ENCODE measurements at places on chromosomes 3 and 15.

- DNase-seq: no peak
These were observed 71.7 kb upstream of the TMEM115 start for GRCh38 chr3:50430950-50431435.

GRCh38 chr3:147613725-147614124, 204.6 kb downstream of the ZIC1 start:
- DNase-seq: no peak

GRCh38 chr3:81974751-81975150, 213.3 kb upstream of the GBE1 start:
- no peak for DNase-seq

- DNase-seq: no peak
These were observed 122.2 kb upstream of the SLC24A5 start for GRCh38 chr15:47998619-47999019.

DNA sequence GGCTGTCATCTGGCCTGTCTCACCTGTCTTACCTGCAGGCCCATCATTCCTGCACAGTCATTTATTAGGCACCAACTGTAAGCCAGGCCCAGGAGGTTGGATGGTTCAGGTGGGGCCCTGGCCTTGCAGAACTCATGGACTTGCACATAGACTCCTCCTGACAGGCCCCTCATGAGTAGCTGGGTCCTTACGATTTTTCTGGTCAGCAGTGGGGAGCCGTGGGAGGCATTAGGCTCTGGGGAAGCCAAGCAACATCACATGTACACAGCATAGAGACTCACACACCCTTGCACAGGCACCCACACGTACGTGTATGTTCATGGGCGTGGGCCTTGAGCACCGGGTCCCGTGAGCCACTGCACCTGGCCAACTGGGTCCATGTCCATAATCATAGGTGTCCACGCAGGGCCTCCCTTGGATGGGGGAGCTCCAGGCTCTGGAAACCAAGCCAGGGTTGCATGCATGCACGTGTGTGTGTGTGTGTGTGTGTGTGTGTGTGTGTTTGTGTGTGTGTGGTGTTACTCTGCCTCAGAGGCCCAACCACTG, 20.3 kb downstream of the CISH start:
- no peak for DNase-seq

- DNase-seq: no peak
These were observed 58.6 kb upstream of the SLITRK3 start for GRCh38 chr3:165254812-165255211.

- DNase-seq: no peak
These were observed 89.0 kb downstream of the AP4E1 start for GRCh38 chr15:50997371-50998051.

DNA sequence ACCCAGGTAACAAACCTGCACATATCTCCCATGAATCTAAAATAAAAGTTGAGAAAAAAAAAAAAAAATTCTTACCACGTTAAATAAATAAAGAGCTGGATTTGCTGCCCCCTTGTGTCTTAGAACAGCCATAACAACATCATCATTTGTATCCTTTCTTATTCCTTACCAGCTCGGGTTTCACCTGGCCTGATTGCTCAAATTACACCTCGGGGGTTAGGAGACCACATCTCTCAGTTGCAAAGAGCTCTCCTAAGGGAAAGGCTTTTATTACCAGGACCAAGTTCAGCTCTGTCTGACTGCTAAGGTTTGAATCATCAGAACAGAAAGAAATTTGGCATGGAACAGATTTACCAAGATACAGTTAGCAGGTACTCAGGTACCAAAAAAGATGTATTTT, 25.8 kb upstream of the RPL39L start:
- DNase-seq: no peak

DNA sequence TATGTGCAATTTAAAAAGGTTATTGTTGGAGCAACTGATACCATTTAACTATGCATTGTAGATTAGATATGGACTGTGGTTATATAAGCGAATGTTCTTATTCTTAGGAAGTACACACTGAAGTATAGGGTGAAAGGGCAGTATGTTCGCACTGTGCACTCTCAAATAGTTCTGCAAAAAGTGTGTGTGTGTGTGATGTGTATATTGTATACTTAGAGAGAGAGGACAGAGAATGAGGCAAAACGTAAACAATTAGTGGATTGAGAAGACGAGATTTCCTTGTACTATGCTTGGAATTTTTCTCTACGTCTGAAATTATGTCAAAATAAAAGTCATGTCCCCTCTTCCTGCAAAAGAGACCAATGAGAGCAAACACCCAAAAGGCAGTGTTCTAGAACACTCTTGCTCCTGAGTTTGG, 30.4 kb downstream of the LSM3 start:
- no peak for DNase-seq

DNA sequence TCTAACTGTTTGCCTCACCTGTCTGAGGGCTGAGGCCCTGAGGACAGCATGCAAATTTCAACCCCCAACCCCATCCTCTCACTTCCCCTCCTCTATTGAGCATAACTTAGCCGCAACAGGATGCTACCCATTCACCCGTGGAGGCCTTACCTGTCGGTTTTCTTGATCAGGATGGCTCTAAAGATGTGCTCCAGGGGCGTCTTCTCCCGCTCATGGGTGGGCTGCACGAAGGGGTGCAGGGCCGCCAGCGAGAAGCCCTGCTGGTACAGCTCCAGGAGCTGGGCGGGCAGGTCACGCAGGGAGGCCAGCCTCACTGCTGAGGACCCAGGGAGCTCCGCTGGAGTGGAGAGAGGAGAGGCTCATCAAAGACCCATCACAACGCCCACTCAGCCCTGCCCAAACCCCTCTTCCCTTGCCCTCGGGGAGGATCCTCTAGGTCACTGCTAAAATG, 79.8 kb downstream of the RFTN1 start:
- DNase-seq: no peak

DNA sequence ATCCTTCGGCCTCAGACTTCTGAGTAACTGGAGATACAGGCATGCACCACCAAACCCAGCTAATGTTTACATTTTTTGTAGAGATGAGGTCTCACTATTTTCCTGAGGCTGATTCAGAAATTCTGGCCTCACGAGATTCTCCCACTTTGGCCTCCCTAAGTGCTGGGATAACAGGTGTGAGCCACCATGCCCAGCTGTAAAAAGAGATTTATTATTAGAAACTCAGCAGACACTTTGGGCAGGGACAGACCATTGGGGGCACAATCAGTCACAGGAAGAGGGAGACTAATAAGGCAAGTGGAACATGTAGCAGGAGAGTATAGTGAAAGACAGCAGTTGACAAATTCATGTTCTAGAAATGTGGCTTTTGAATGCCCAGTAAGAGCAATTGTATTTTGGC, 249.2 kb downstream of the CBLB start:
- no peak for DNase-seq

DNA sequence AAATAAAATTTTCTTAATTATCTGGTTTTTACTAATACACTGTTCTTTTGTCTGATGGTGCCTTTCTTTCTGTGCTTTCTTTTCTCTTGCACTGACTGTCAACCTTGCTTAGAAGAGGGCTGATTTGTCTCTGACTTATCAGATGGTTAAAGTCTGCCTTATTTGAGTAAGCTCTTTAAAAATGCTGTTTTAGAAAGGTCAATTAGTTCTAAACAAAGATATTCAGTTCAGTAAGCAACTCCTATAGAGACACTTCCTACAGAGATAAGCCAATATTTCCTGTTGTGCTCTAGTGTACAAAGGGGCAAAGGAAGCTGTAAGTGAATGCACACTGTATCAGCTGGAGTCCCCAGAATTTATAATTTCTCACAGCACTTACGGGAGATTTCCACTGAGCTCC, 153.4 kb upstream of the TSPAN3 start:
- no peak for DNase-seq

DNA sequence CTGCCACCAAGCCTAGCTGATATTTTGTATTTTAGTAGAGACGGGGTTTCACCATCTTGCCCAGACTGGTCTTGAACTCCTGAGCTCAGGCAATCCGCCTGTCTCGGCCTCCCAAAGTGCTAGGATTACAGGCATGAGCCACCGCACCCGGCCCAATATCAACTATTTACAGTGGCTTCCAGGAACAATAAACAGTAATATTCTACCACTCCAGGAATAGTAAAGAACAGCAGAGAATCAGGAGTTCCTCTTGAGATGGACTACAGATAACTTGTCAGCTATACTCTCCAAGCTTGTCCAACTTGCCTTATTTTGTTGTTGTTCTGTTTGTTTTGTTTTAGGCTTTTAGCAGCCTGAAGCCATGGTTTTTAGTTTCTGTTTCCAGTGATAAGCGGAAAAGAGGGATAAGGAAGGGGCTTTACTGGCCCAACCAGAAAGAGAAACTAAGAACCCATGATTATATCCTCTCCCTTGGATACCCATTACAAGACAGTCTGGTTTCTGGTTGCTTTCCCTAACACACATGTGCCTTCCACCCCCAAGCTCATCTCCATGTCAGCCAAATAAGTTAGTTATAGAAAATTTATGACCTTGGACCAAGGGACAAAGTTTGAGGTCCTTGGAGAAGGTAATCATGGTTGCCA, 36.7 kb downstream of the ARHGEF3 start:
- no peak for DNase-seq

DNA sequence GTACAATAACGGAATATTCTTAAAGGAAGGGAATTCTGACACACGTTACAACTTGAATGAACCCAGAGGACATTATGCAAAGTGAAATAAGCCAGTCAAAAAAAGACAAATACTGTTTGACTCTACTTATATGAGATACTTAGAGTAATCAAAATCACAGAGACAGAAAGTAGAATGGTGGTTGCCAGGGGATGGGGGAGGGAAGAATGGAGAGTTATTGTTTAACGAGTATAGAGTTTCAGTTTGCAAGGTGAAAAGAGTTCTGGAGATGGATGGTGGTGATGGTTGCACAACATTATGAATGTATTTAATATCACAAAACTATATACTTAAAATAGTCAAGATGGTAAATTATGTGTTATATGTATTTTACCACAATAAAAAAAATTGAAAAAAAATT, 112.9 kb upstream of the ARHGEF3 start:
- no peak for DNase-seq

- DNase-seq: no peak
These were observed 4.6 kb downstream of the PLSCR2 start for GRCh38 chr3:146464783-146465182.

GRCh38 chr3:64856106-64856505, 168.3 kb upstream of the ADAMTS9 start:
- DNase-seq: no peak

GRCh38 chr15:80932989-80933388, 56.6 kb downstream of the MESD start:
- no peak for DNase-seq

DNA sequence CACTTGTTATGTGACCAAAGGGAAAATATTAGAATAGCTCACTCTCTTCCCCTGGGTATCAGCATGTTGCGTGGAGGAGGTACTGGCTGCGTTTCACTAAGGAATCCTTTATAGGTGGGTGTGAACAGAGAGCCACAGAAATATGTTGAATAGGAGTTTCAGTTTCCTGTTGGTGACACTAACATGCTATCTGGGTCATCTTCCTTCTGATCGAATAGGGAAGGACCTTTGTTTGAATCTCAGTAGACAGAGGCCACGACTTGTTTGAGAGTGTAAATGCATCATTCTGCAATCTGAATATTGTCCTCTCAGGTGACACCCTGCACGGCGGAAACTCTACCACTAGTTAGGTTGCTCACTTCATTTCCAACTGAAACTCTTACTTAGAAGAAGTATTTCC, 157.9 kb upstream of the SLC2A2 start:
- DNase-seq: no peak

- DNase-seq: no peak
These were observed 235.7 kb downstream of the SLC9A9 start for GRCh38 chr3:143612541-143612940.

DNA sequence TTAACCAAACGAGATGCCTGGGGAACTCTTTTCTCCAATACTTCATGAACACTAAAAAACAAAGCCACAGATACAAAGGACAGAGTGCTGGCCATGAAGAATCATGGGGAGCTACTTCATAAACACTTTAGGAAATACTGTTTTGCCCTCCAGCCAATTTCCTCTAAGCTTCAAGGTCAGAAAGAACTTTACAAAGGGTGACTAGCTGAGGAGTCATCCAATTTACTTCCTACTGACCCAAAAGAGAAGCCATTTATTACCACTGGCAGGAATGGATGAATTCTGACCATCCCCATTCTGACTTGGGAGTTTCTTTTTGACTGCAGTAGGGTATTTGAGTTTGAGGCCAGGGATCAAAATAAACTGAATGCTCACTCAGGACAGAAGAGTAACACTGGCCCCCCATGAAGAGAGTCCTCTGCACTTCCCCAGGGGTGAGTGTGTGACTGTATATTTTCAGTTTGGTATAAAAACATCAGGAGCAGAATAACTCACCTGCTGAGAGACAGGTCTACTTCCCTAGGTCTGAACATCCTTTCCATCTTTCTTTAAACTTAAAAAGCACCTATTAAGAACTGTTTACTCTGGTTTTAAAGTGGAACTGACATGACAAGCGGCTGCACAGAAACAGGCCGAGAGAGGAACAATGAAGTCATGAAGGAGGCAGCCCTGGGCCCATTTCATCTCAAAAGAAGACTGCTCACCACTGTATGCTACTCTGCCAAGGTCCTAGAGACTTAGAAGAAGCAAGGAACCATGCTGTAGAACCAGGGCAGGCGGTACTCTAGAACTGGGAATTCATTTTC, 203.6 kb downstream of the TNIK start:
- DNase-seq: no peak

DNA sequence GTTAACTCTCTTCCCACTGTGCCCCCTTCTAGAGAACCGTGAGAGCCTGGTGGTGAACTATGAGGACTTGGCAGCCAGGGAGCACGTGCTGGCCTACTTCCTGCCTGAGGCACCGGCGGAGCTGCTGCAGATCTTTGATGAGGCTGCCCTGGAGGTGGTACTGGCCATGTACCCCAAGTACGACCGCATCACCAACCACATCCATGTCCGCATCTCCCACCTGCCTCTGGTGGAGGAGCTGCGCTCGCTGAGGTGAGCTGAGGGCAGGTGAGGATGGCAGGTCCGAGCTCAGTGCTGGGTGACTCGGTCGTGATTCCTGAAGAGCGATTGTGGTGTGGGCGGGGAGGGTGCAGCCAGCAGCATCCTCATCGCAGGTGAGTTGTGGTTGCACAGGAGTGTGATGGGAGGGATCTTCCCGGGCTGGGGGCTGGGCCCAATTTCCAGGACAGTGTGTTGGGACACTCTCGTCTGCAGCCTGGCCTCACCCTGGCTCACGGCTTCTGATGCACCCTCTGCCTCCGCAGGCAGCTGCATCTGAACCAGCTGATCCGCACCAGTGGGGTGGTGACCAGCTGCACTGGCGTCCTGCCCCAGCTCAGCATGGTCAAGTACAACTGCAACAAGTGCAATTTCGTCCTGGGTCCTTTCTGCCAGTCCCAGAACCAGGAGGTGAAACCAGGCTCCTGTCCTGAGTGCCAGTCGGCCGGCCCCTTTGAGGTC, 8.0 kb downstream of the MCM2 start:
- DNase-seq: no peak

DNA sequence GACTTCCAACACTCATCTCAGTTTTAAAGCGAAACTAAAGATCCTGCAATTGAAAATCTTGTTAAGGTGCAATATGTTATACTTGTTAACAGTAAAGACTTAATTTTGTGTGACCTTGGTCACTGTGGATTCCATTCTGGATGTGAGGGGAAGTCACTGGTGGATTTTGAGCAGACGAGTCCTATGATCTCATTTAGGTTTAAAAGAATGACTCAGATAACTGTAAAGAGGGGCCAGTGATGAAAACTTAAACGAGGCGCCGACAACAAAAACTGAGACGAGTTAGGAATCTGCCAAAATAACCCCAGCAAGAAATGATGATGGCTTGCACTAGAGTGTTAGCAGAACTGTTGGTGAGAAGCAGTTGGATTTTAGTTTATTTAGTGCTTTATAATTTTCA, 56.5 kb downstream of the LRRC28 start:
- no peak for DNase-seq
